Umbilical cord (tissue), 2 donors: ENCODE measurements at places on chromosomes 12 and 14.
A peak's percentile ranks its signal among the peaks of the same experiment; 100 is the strongest.

- no peak for DNase-seq
Observed at GRCh38 chr14:68486033-68486732, 306.7 kb downstream of the ZFP36L1 start.

DNA sequence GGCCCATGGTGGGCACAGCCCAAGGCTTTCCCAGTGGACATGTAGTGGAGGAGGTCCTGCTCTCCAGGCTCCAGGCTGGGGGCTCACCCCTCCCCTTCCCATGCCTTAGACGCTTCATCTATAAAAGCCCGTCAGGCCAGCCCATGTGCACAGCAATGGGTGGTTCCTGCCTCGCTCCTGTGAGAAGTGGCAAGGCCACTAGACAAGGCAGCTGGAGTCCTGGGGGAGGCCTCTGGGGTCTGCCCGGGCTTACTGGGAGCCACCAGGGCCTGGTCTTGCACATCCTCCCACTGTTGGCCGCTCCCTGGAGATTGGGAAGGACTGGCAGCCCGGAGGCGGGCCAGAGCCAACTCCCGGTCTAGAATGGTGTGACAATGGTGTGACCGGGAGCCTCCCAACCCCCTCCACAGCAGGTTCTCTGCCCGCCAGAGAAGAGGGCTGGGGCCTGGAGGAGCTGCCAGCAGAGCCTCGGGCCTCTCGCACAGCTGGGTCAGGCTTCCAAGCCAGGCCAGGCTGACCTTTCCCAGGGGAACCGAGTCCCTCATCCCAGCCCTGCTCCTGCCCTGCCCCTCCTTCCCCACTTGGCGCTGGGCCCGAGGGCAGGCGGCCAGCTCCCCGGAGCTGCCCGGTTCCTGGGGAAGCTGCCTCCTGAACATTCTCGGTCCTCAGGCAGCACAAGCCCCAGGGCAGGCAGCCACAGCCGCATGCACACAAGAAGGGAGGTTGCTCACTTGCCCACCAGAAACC, 97.9 kb downstream of the RFLNA start:
- DNase-seq: peak; percentile 89

GRCh38 chr12:129606239-129606638, 297.6 kb downstream of the TMEM132D start:
- DNase-seq: no peak

GRCh38 chr12:15590180-15590826, 198.9 kb downstream of the EPS8 start:
- DNase-seq: peak; percentile 79

DNA sequence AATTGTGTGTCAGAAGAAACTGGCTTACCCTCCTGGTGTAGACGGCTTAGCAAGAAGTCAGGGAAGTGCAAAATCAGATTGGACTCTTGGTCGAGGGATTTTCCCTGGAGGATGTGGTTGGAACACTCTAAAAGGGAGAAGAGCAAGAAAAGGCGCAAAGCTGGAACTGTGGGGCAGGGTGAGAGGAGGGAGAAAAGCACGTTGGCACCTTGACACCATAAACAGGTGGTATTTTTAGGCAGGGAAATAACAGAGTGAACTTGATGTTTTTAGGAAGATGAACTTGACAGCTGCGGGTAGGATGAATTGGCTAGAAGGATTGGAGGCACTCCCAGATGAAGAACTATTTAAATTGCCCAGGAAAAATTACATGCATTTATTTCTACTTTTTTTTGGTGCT, 67.7 kb downstream of the HCAR2 start:
- no peak for DNase-seq
